Spinal cord (tissue), 10 donors: ENCODE measurements at places on chromosomes 3 and 15. TPM values are rescaled to one million over a fixed set of nuclear protein-coding genes. Genes with fewer than 3 reads are reported as not detected.

Gene OR4F15
- not detected for total RNA-seq

DNA sequence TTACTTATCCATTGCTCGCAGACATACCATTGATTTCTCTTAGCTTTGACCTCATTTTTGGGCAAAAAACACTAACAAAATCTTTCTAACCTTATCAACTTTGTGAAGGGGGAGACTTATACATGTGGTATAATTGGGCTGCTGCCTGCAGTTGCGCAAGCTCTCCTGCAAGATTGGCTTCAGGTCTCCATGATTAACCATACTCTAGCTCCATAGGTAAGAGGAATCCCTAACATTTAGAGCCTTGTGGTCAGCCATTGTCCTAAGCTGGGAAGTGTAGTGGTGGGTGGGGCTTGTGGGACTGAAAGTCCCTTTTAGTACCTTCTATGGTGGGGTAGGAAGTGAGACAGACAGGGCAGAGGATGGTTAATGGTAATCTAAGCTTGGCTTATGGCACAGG lies 179.6 kb upstream of the THRB start:
- H3K36me3 ChIP-seq, result no peaks in the 10 kb centered on the region
- no peaks in the 10 kb centered on the region for H3K27me3 ChIP-seq
- no peak overlapping the region for H3K27ac ChIP-seq
- H3K4me3 ChIP-seq, result no peak overlapping the region
- DNase-seq, result no peak

DNA sequence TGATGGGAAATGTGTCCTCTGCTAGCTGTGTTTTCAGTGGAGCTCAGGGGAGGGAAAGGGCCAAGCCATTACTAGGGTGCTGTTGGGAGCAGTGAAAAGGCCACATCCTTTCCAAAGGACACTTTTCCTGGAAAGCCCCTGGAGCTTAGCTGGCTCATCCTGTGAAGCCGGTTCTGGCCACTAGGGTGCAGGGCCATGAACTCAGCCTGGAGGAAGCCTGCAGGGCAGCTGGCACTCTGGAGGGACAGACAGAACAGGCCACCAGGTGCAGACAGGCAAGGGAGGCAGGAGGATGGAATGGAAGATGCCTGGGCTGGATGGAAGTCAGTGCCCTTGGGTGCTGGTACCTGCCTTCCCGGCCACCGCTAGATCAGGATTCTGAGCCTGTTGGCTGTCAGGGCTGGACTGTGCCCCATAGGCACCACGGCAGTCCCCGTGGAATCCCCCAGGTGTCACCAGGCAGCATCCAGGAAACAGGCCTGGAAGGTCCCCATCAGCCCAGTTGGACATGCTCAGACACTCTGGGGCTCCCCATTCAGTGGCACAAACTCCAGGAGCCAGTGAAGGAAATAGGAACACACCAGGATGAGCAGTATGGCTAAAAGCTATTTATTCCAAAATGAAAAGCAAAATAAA lies 76.2 kb upstream of the C2CD4B start:
- no peak overlapping the region for H3K4me3 ChIP-seq
- no peaks in the 10 kb centered on the region for H3K4me1 ChIP-seq
- no peaks in the 10 kb centered on the region for H3K36me3 ChIP-seq
- no peak overlapping the region for H3K27ac ChIP-seq
- no peaks in the 10 kb centered on the region for H3K27me3 ChIP-seq

DNA sequence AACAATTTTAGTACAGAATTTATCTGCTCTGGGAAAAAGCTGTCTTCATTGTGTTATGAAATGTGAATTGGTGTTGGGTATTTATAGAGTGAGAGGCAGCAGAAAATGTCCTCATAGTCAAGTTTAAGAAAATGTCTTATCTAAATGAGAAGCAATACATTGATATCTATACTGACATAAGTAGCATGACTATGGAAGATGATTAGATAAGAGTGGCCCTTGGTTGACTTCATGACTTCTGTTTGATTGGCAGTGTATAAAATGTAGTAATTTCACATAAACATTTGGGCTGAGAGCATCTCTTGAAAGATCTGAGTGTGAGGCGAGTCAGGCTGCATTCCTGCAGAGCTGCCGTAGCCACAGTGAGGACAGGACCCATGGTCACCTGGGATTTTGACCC lies 19.4 kb downstream of the MCTP2 start:
- DNase-seq, result no peak
- no peak overlapping the region for H3K4me3 ChIP-seq
- H3K4me1 ChIP-seq, result no peaks in the 10 kb centered on the region
- H3K27ac ChIP-seq, result no peak overlapping the region
- H3K27me3 ChIP-seq, result no peaks in the 10 kb centered on the region
- H3K36me3 ChIP-seq, result no peaks in the 10 kb centered on the region

DNA sequence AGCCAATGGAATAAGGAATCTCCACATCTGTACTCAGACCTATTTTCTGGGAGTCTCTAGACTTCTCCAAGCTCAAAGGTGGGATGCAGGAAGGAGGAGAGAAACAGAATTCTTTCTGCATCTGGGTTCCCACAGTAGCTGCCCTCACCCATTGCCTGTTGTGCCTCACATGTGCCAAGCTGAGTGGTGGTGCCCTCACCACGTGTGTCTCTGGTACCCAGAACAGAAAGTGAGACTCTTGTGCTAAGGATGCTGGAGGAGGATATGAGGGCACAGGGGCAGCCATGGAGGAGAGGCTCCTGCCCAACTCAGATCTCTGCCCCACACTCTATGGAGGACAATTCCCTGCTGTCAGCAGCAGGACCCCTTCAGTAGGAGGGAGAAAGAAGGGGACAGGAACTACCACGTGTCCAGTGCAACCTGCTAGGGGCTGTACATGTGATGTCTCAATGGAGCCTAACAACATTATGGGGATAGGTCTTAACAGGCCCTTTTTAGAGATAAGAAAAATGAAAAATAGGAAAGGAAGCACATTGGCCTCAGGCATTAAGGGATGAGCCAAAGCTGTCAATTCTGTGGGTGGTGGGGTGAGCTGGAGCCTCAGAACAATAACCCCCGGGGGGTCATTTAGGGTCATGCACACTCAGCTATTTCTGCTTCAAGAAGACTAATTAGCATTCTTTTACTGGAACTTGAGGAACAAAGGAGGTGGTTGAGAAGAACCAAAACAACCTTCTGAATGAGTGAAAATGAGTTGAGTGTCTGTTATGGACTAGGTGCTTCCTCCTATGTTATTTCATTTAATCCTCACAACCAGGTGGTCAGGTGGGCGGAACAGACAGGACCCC lies 16.3 kb upstream of the NOX5 start:
- H3K27ac ChIP-seq, result no peak overlapping the region
- no peaks in the 10 kb centered on the region for H3K36me3 ChIP-seq
- H3K4me1 ChIP-seq, result no peaks in the 10 kb centered on the region
- DNase-seq, result no peak

DNA sequence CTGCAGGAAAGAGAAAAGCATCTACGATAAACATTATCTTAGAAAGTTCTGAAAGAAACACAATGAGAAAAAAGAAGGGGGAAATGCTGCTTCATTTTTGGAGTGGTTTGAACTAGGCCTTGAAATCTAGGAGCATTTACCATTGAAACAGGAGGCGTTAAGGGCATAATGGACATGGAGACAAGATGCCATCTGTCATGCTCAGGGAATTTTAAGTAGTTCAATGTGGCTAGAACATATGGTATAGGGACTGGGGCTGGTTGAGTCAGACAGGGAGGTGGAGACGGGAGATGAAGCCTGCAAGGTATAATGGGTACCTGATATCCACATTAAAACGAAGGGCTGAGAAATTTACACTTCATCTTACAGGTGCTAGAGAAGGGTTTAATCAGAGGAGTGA lies 10.4 kb upstream of the PLAAT1 start:
- no peak overlapping the region for H3K27ac ChIP-seq
- H3K36me3 ChIP-seq, result no peaks in the 10 kb centered on the region
- H3K27me3 ChIP-seq, result no peaks in the 10 kb centered on the region
- H3K4me3 ChIP-seq, result no peak overlapping the region
- DNase-seq, result no peak

- no peak for DNase-seq
- no peak overlapping the region for H3K27ac ChIP-seq
- no peak overlapping the region for H3K4me3 ChIP-seq
- peaks cover 3% of the 10 kb centered on the region for H3K4me1 ChIP-seq
- no peaks in the 10 kb centered on the region for H3K27me3 ChIP-seq
These were observed 19.8 kb upstream of the MTHFS start for GRCh38 chr15:79916502-79917132.

Gene CCDC12
- total RNA-seq, result 14.0 TPM

- DNase-seq, result no peak
- no peaks in the 10 kb centered on the region for H3K4me1 ChIP-seq
- no peak overlapping the region for H3K4me3 ChIP-seq
- no peaks in the 10 kb centered on the region for H3K36me3 ChIP-seq
These were observed 61.7 kb upstream of the TP63 start for GRCh38 chr3:189569473-189569872.

DNA sequence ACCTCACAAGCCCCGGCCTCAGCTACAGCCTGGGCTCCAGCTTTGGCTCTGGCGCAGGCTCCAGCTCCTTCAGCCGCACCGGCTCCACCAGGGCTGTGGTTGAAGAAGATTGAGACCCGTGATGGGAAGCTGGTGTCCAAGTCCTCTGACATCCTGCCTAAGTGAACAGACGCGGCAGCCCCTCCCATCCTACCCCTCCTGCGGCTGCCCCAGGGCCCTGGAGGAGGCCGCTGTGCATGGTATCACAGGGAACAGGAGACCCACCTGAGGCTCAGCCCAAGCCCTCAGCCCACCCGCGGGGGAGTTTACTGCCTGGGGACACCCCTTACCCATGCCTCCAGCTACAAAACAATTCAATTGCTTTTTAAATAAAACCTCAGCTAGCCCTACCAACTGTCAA lies 6.0 kb upstream of the LARP6 start:
- no peaks in the 10 kb centered on the region for H3K27me3 ChIP-seq
- no peak overlapping the region for H3K4me3 ChIP-seq
- no peak overlapping the region for H3K27ac ChIP-seq
- no peak for DNase-seq

DNA sequence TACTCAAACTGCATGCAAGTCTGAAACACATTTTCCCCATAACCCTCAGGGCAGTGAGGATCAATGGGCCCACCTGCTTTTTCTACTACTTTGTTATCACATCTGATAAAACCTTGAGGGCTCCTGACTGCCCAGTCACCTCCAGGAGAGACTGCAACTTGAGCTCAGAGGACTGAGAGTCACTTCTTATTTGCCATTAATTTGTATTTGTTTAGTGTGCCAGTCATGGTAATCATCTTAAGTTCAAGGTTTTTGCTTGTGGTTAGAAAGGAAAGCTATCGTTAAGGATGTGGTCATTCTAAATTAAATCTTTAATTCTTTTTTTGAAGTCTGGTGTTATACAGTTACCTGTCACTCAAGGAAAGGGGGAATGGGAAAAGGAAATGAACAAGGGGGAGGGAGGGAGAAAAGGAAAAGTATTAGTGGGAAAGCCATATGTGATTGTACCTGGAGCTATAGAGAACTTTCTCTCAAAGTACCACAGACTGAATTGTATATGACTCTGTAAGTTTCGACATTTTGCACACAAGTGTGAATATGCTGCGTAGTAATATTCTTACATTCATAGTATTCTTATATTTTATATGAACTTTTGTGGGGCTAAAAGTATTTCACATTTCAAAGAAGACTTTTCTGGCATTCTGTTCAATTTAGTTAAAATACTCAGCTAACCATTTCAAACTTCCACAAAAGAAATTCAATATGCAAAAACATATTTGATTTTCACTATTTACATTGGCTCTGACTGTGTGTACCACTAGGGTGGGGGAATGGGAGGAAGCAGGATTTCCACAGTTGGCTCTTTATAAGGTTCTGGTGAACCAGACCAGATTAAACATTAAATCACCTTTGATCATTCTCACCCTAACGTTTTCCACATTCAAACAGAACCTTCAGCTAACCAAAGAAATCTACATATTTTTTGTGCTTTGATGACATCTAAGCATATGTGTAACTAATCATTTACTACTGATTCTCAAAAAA lies 166.5 kb upstream of the ATP11B start:
- H3K4me3 ChIP-seq, result no peak overlapping the region
- no peaks in the 10 kb centered on the region for H3K36me3 ChIP-seq
- no peak overlapping the region for H3K27ac ChIP-seq
- DNase-seq, result no peak
- no peaks in the 10 kb centered on the region for H3K27me3 ChIP-seq

DNA sequence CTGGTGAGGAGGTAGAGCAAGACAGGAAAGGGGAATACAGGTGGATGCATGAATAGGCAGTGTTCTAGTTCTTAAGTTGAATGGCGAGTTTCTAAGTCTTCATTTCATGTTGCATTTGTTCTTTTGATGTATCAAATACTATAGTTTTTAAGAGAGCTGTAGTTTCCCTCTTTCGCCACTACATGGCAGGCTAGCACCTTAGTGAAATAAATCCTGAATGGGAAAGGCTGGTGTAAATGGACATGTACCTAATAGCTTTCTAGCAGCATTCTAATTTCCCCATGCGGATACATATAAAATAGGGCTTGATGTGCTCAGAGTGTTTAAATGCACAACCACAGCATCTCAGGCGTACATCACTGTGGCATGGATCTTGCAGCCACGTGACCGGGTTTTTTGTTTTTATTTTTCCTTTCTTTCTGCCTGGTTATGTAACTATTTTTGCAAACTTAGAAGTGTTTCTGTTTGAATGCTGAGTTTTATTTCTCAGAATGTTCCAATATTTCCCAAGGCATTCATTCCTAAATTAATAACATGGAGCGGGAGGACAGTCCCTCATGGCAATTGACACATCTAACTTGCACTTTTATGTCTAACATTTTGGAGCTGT lies 23.5 kb upstream of the CLN6 start:
- DNase-seq, result no peak
- no peak overlapping the region for H3K27ac ChIP-seq
- peaks cover 6% of the 10 kb centered on the region for H3K4me1 ChIP-seq
- no peaks in the 10 kb centered on the region for H3K36me3 ChIP-seq

DNA sequence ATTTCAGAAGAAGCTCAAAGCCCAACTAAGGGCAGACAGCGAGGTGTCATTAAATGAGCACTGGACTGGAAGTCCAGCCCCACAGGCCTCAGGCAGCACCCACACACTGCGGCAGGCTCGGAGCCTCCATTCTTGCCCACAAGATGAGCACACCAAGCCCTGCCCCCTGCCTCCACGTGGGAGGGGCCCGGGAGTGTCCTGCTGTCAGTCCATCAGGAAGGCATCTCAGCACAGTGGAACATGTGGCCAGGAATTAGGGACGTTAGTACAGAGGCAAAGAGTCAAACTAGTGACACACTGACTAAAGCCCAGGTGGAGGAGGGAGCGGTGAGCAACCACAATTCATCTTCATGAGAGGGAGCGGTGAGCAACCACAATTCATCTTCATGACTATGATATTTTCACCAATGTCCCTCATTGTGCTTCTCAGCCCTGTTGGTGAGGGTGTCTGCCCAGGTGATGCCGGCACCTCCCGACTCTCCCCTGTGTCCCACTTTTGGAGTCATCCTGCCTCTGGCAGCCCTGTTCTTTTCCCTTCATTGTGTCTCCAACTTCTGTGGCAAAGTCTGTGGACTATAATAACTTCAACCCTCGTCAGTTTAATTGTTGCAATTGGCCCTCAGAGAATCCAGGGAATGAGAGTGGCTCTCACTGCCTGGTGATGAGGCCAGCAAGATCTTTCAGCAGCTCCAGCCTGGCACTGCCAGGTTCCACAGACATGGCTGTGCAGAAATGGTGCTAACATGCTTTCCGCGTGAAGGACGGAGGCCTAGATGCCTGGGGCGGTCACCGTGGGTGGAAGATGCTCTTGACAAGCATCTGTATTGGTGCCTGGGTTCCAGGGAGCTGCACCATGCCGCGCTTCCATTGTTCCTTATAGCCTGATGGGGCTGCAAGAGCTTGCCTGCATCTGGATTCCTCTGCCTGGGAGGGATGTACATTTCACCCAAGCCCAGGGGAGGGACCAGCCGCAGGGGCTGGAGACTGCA lies 23.1 kb upstream of the SKOR1 start:
- H3K36me3 ChIP-seq, result peaks cover 28% of the 10 kb centered on the region
- H3K27me3 ChIP-seq, result no peaks in the 10 kb centered on the region
- no peak for DNase-seq
- peaks cover 15% of the 10 kb centered on the region for H3K4me1 ChIP-seq
- H3K27ac ChIP-seq, result no peak overlapping the region
- H3K4me3 ChIP-seq, result no peak overlapping the region
